ENCODE measurements at places on chromosomes 7 and 10. TPM values are rescaled to one million over a fixed set of nuclear protein-coding genes. Genes with fewer than 3 reads are reported as not detected.

GCC1 gene
- polyA plus RNA-seq: 8.7 TPM

TAS2R3 gene
- polyA plus RNA-seq: not detected

UBTD1 gene
- 18.5 TPM for polyA plus RNA-seq

SPDYE11 gene
- 0.17 TPM for polyA plus RNA-seq

ADAP1 gene
- polyA plus RNA-seq: 11.1 TPM

SLC16A9 gene
- polyA plus RNA-seq: 7.5 TPM

MAT1A gene
- polyA plus RNA-seq: not detected

ASB10 gene
- not detected for polyA plus RNA-seq

PAX4 gene
- polyA plus RNA-seq: not detected

CYP26C1 gene
- not detected for polyA plus RNA-seq

PNLIP gene
- not detected for polyA plus RNA-seq

PON3 gene
- 3.6 TPM for polyA plus RNA-seq

AIMP2 gene
- 24.8 TPM for polyA plus RNA-seq

CTAGE15 gene
- polyA plus RNA-seq: 0.39 TPM

MEOX2 gene
- polyA plus RNA-seq: 78.1 TPM

CREB5 gene
- polyA plus RNA-seq: 25.5 TPM

ADIRF gene
- polyA plus RNA-seq: not detected

ZC3HAV1L gene
- 12.4 TPM for polyA plus RNA-seq

CCDC172 gene
- not detected for polyA plus RNA-seq

COL26A1 gene
- polyA plus RNA-seq: 2.0 TPM

RBP4 gene
- polyA plus RNA-seq: 1.5 TPM

PON1 gene
- 0.43 TPM for polyA plus RNA-seq

MTERF1 gene
- 11.2 TPM for polyA plus RNA-seq

ATE1 gene
- polyA plus RNA-seq: 20.0 TPM

PRLHR gene
- polyA plus RNA-seq: not detected

CCDC186 gene
- polyA plus RNA-seq: 16.2 TPM

DYNC1I1 gene
- 1.3 TPM for polyA plus RNA-seq

AKR1C4 gene
- polyA plus RNA-seq: not detected

OR9A2 gene
- not detected for polyA plus RNA-seq

CACNA2D1 gene
- 125 TPM for polyA plus RNA-seq

PIK3CG gene
- polyA plus RNA-seq: 3.3 TPM

OR13A1 gene
- polyA plus RNA-seq: not detected

CALML3 gene
- not detected for polyA plus RNA-seq

SPRN gene
- polyA plus RNA-seq: 3.2 TPM
